ENCODE measurements at places on chromosomes 7 and 10.

DNA sequence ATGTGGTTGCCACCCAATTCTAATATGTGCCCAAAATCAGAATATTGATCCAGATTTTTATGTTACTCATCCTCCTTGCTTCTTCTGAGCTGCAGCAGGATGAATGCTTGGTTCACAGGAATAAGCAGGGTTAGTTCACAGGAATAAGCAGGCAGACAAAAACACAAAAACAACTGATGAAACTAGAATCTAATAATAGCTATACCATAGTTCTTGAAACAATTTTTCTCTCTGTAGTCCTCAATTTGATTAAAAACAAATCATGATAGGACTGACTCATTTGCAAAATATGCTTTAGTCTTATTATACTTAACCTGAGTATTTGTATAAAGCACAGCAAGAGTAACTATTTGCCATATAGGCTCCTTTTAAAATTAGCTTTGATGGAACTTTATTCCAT is 24.4 kb upstream of the ARHGAP12 start:
- DNase-seq = no peak

DNA sequence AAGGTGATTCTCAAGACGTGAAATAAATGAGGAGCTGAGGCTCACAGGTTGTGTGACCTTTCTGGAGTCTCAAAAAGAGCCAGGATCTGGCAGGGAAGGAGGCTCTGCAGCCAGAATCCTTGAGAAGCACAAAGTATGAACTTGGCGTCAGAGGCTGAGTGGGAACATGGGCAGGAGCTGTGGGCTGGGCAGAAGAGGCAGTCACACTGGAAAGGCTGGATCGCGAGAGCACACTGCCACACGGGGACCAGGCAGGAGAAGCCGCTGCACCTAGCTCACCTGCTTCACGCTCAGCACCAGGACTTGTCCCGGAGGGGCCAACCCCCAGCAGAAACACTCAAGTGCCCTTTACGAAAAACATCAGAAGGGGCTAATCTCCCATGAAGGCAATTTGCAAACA is 535.0 kb downstream of the TNS3 start:
- DNase-seq = no peak

DNA sequence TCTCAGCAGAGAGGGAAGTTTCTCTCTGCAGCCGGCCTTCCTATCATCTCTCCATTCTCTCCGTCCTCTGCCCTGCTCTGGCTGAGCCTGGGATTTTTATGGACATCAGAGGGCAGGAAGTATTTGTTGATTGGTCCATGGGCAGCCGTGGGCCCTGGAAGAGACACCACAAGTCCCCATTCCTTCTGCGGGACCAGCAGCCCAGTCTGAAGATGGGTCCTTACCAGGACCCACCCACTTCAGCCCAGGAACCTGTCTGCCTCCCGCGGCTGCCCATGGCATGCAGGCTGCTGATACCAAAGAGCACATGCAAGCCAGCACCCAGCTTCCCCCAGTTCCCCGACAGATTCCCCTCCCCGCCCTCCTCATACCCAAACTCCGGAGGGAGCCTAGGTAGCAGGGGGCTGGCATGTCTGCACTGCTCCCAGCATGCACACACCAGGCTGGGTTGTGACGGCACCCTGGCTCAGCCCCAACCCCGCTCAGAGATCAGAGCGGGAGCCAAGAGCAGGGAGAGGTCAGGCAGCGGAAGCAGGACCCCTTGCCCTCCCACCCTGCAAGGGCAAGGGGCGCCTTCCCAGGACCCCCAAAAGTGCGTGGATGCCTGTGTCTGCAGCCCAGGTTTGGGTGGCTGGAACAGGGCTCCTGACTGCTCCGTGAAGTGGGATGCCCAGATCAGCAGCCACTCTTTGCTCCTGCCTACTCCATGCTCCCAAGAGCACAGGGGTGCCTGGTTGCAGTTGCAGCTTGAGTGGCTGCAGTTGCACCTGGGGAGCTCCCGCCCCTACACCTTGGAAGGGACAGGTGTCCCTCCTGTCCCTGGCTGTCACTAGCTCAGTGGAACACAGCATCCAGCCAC is 538.6 kb upstream of the POT1 start:
- DNase-seq = no peak

GRCh38 chr7:5218564-5219360 is 28.7 kb downstream of the WIPI2 start:
- DNase-seq = no peak

DNA sequence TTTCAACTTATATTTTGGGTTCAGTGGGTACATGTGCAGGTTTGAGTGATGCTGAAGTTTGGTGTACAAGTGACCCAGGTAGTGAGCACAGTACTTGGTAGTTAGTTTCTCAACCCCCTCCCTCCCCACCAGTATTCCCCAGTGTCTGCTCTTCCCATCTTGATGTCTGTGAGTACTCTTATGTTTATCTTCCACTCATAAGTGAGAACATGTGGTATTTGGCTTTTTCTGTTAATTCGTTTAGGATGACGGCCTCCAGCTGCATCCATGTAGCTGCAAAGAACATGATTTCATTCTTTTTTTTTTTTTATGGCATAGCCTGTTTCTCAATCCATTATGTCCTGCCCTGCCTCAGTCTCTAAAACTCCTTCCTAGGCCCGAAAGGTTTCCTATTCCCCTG is 222.1 kb downstream of the WDR37 start:
- DNase-seq = no peak

DNA sequence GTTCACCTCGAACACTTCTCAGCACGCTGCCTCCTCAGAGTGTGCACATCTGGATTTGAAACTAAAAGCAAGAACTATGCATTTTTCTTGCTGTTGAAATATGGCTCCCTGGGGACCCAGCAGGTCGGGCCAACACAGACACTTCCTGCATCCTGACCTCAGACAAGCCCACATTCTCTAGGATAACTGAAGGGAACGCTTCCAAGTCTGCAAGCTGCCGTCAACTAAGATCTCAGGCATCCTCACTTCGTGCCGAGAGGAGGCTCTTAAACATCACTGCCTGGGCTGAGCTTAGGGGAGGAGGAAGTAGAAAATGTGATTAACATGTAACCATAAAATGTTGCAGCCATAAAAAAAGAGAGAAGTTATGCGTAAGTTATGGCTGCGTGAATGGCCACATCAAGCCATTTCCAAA is 65.5 kb downstream of the PYROXD2 start:
- no peak for DNase-seq

DNA sequence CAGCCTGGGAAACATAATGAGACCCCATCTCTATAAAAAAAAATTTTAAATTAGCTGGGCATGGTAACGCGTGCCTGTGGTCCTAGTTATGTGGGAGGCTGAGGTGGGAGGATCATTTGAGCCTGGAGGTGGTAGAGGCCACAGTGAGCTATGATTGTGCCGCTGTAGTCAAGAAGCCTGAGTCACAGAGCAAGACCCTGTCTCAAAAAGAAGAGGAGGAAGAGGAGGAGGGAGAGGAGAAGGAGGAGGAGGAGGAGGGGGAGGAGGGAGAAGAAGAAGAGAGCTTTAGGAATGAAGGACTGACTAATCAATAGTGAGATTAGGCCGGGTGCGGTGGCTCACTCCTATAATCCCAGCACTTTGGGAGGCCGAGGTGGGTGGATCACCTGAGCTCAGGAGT is 111.8 kb upstream of the KMT2E start:
- DNase-seq = no peak

DNA sequence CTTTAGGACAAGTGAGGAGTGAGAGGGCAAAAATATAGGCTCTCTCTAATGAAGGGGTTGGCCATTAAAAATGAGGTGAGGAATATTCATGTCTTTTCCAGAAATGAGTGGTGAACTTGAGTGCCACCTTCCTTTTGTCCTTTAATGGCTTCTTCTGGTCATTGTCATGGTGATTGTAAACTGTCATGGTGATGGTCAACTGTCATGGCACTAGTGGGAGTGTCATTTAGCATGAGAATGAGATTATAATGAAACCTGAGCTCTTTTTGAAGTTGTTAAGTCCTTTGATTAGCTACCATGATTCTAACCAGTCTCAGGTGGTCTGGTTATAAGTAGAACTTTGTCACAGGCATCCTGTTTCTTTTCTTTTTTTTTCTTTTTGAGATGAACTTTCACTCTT is 524.4 kb downstream of the NEBL start:
- no peak for DNase-seq

- peak; percentile 67 for DNase-seq
These were observed 233.2 kb upstream of the PRSS1 start for GRCh38 chr7:142516038-142516501.

DNA sequence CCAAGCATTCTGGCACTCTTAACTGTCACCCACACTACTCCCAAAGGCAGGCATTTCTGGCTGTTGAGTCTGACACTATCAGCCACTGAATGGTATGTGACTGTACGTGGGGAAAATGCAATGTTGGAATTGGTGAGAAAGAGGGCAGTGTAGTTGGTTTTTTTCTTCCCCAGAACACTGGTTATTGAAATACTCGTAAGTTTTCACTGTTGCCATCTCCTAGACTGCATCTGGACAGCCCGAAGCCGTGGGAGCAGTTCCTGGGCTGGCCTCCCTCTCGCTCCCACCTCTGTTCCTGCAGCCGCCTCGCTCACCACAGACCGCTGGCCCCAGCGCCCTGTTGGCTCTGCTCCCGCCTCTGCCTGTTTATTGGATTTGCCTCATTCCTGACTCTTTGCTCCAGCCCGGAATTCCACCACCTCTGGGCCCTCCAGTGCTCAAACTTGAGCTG is 5.7 kb downstream of the PLCE1 start:
- DNase-seq = peak; percentile 53

DNA sequence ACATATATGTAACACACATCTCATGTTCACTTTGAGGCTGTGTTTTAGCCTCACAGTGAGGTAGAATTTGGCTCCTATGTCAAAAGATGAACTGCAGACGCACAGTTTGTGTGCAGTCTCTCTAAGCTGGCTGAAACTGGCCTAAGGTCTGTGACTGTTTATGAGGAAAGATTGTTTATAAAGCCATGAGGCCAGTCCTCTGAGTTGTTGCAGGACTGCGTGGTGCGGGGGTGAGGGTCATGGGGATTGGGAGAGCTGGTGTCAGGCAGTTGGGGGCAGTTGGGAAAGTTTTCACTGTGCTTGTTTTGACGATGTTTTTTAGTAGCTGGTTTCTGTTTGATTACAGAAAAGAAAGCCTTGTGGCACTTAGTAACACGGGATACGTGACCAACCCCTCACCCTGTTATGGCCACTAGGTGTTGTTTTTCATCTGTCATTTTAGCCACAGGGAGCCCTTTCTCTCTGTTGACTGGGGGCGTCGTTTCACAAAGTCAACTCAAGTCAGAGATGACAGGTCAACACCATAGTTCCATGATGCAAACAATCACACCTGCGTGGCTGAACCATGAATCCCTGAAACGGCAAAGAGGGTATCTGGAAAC is 310.9 kb downstream of the CCDC3 start:
- no peak for DNase-seq

DNA sequence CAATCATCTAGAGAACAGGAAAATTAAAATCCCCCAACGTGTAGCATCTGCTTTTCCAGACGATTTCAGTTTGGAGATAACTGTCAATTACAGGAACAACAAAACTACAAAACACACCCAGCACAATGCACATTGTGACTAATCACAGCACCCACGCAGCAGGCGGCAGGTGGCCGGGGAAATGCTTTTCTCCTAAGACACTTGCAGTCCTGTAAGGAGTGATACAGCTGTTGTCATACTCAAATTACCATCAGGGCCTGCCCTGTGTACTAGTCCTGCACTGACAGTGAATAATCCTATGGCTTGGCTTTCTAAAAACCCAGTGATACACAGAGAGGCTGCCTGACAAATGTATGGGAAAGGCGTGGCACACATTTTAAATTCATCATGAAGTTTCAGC is 37.8 kb downstream of the COBL start:
- no peak for DNase-seq

- DNase-seq = peak; percentile 9
These were observed 625 bp downstream of the RP9 start for GRCh38 chr7:33108554-33109004.

DNA sequence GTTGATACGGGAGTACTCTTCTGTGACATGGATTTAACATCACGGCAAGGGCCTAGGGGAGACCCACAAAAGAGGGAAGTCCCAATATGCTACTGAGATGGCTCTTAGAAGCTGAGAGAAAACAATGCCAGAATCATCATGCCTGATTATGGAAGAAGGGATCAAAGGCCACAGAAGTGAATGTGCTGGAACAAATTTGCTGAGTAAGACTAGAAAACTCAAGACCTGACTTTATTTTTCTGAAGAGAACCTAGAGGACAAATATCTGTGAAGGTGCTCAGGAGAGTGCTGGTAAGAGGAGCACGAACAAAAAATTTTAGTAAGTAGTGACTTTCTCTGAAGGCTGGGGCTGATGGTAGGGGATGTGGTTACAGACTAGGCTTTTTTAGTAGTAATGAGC is 277.0 kb downstream of the ZEB1 start:
- DNase-seq = no peak

GRCh38 chr10:19803676-19804075 is 12.6 kb upstream of the PLXDC2 start:
- DNase-seq = peak; percentile 42

DNA sequence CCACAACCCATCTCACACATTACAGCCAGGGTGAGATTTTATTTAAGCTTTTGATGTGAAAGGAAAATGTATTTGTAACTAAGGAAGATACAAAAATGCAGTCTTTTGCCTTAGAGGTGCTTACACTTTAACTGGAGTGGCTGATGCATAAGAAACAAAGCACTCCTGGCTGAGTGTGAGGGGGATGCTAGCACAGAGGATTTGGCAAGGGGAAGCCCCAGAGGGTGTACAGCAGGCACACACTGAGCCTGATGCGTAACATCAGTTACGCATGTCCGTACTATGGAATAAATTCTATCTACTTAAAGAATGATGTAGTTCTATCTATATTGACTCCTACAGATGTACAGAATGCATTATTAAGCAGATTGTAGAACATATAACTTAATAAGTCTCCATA is 17.8 kb downstream of the GIMAP8 start:
- no peak for DNase-seq

DNA sequence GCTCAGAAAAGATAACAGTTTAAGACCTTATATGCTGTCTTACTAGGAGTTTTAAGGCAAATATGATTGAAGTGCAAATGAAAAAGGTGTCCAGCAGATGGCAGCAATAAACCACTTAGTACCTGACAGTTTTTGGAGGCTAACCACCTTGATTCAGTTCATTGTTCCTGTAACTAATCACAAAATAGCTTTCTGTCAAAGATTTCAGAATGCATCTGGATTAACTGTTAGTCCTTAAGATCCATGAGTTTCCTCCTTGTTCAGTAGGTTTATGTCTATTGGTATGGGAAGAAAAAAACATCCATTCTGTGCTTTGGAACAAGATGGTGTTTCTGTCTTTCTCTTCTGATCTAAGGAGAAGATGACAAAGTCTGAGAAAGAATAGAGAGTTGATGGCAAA is 46.6 kb downstream of the CCSER2 start:
- DNase-seq = peak; percentile 43

DNA sequence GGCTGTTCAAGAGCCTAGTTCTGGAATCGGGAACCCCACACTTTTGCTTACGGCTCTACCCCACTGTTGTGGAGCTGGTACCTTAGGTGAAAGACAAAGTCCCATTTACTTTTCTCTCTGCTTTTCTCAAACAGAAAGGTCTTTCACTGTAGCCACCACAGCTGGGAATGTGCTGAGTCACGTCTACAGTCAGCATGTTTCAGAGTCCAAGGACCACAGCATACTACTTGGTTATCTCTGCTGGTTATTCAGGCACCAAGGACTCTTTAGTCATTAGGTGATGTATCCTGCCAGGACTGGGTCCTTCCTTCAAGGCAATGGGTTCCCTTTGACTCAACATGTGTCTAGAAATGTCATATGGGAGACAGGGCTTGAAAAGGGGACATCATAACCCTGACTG is 266.8 kb upstream of the STEAP1 start:
- DNase-seq = no peak

- no peak for DNase-seq
These were observed 4.7 kb upstream of the CREB5 start for GRCh38 chr7:28407651-28408050.
